ENCODE measurements at places on chromosomes 3 and 15. TPM values are rescaled to one million over a fixed set of nuclear protein-coding genes. Genes with fewer than 3 reads are reported as not detected.

The RAB27A gene
- polyA plus RNA-seq: 10.1 TPM

The LSAMP gene
- 1.4 TPM for polyA plus RNA-seq

The GOLGA8G gene
- polyA plus RNA-seq: not detected

The C3orf62 gene
- polyA plus RNA-seq: 7.0 TPM

The TRH gene
- polyA plus RNA-seq: not detected

The LRRC49 gene
- polyA plus RNA-seq: 13.2 TPM

The SLC22A14 gene
- polyA plus RNA-seq: 0.75 TPM

The MLF1 gene
- polyA plus RNA-seq: 30.0 TPM

The ZNF501 gene
- 1.5 TPM for polyA plus RNA-seq

The CACNA2D3 gene
- polyA plus RNA-seq: 5.7 TPM

The COL6A6 gene
- not detected for polyA plus RNA-seq

The GPR171 gene
- polyA plus RNA-seq: 0.47 TPM

The ERC2 gene
- polyA plus RNA-seq: 0.92 TPM

The RBP2 gene
- 13.5 TPM for polyA plus RNA-seq

The CSPG5 gene
- 0.67 TPM for polyA plus RNA-seq

The PLD1 gene
- 11.2 TPM for polyA plus RNA-seq

The RETNLB gene
- polyA plus RNA-seq: not detected

The POMGNT2 gene
- 16.0 TPM for polyA plus RNA-seq

The SLC22A13 gene
- polyA plus RNA-seq: 9.9 TPM

The NEK4 gene
- 5.5 TPM for polyA plus RNA-seq

The CTXN2 gene
- 0.15 TPM for polyA plus RNA-seq

The MYLK gene
- 25.3 TPM for polyA plus RNA-seq

The GOLGA6L9 gene
- 1.3 TPM for polyA plus RNA-seq

The ZNF710 gene
- 11.0 TPM for polyA plus RNA-seq

The LRRC34 gene
- polyA plus RNA-seq: 5.7 TPM

The GOLGA8T gene
- 0.28 TPM for polyA plus RNA-seq

The C3orf33 gene
- 8.1 TPM for polyA plus RNA-seq

The SERINC4 gene
- 0.47 TPM for polyA plus RNA-seq

The TNFSF10 gene
- polyA plus RNA-seq: 75.4 TPM

The HCLS1 gene
- polyA plus RNA-seq: 11.7 TPM

The SPPL2A gene
- polyA plus RNA-seq: 53.3 TPM

The XCR1 gene
- not detected for polyA plus RNA-seq

The DCLK3 gene
- not detected for polyA plus RNA-seq

The GPR156 gene
- 0.17 TPM for polyA plus RNA-seq

The RLBP1 gene
- not detected for polyA plus RNA-seq

The DPPA4 gene
- polyA plus RNA-seq: not detected

The CSTA gene
- 0.80 TPM for polyA plus RNA-seq

The GBE1 gene
- polyA plus RNA-seq: 29.3 TPM

The ISY1 gene
- polyA plus RNA-seq: 22.4 TPM

The FBLN2 gene
- 3.2 TPM for polyA plus RNA-seq

The BHLHE40 gene
- 39.4 TPM for polyA plus RNA-seq

The RYR3 gene
- 0.90 TPM for polyA plus RNA-seq

The CKMT1A gene
- 19.9 TPM for polyA plus RNA-seq

The INSYN1 gene
- 39.6 TPM for polyA plus RNA-seq

The LRTM1 gene
- not detected for polyA plus RNA-seq

The KNG1 gene
- polyA plus RNA-seq: 710 TPM

The MKRN2 gene
- polyA plus RNA-seq: 15.9 TPM

The SPATA12 gene
- not detected for polyA plus RNA-seq

The ZNF80 gene
- not detected for polyA plus RNA-seq
